Stimulated activated CD4-positive, alpha-beta T cell treated with anti-CD3 and anti-CD28 coated beads, Interleukin-1b, Interleukin-23, amount 100 ng/mL, for 4 hours (primary cell): ENCODE measurements at places on chromosomes 5 and 9.

- DNase-seq: no peak
These were observed 11.1 kb upstream of the CCIN start for GRCh38 chr9:36158122-36158521.

DNA sequence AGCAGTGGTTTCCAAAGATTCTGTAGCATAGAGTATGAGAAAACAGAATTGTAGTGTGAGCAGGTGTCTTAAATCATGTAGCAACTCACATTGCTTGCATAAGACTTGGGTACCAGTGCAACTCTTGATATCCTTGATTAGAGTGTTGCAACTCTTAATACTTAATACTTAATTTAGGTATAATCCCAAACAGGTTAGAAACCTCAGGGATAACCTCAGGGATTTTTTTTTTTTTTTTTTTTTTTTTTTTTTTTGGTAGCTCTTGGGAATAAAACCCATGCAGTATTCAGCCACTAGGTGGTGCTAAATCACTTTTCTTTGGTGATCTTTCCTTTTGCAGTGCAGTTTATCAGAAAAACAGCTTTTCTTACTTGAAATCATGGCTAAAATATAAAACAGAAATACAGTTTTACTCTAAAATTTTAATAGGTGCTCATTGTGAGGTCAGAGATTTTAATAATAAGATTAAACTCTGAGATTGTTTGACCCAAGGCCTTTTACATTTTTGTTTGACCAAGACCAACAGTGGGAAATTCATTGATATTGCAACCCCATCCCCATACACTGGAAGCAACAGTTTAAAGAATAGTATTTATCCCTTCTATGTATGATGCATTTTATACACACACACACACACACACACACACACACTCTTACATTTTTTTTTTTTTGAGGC, 55.3 kb downstream of the ERAP1 start:
- peak; percentile 28 for DNase-seq

- DNase-seq: no peak
These were observed 12.9 kb upstream of the SLC34A1 start for GRCh38 chr5:177371120-177372033.

- DNase-seq: no peak
These were observed 36.2 kb downstream of the SH3PXD2B start for GRCh38 chr5:172417983-172418630.

- DNase-seq: no peak
These were observed 144.7 kb downstream of the SSBP2 start for GRCh38 chr5:81606150-81606549.

- peak; percentile 73 for DNase-seq
These were observed 74.6 kb upstream of the CPLX2 start for GRCh38 chr5:175796536-175797499.
